Posterior vena cava (tissue), 2 donors: ENCODE measurements at places on chromosomes 4 and X. TPM values are rescaled to one million over a fixed set of nuclear protein-coding genes. Genes with fewer than 3 reads are reported as not detected.

Gene PDCL2
- total RNA-seq: not detected

Gene ARHGAP10
- 79.0 TPM for total RNA-seq

Gene FAM184B
- total RNA-seq: not detected

Gene DCAF12L1
- 1.8 TPM for total RNA-seq

GRCh38 chrX:16975233-16975632, 28.8 kb downstream of the REPS2 start:
- DNase-seq: no peak

DNA sequence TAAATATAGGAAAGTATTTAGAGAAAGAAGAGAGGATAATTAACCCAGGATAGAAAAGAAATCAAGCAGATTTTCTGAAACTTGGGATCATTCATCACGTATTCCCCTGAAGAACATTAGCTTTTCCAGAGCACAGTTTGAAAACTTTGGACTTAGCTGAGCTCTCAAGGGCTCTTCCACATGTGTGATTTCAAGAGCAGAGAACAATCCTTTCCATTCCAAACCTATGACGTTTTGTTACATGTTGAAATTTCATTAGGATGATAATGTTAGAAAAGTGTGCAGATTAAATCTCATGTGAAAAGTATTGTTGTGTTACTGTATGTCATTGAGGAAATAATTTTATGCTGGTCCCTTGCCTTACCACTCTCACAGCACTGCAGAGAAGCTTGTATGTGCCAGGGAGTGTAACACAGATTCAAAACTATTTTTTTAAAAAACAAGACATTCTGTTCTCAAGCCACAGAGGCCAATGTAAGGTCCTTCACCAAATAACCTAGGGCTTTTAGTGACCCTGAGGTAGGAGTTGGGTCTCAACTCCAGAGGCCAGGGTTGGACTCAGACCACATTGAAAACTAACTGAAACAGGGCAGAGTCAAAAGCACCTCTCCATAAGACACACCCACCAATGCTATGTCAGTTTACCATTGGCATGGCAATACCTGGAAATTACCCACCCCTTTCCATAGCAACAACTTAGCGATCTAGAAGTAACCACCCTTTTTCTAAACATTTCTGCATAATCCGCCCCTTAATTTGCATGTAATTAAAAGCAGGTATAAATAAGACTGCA, 141.3 kb downstream of the ANXA5 start:
- no peak for DNase-seq

- no peak for DNase-seq
Measured at GRCh38 chrX:118739577-118739976, 12.2 kb downstream of the IL13RA1 start.

- no peak for DNase-seq
Measured at GRCh38 chr4:130099105-130099504, 1003.2 kb downstream of the C4orf33 start.

DNA sequence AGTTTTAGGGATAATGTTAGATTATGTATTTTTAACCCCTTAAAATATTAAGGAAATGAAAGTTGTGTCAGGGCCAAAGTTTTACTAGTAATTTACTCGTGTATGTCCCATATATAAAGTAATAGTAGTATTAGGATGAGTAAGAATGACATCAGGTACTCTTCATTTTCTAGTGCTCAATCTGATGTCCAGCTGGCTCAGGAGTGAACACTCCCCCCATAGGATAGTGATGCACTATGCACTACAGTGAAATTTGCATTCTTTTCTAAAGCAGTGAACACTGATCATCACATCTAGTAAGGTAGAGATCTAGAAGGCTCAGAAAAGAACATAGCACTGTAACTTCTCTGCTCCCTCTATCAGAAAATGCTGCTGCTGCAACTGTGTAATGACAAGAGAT, 409.7 kb downstream of the GLUD2 start:
- no peak for DNase-seq
